ENCODE measurements at places on chromosomes 2 and 18.

GRCh38 chr2:149507974-149508373 lies 79.6 kb downstream of the MMADHC start:
- DNase-seq = no peak

GRCh38 chr2:166106431-166107015 lies 21.3 kb downstream of the SCN1A start:
- DNase-seq = no peak

DNA sequence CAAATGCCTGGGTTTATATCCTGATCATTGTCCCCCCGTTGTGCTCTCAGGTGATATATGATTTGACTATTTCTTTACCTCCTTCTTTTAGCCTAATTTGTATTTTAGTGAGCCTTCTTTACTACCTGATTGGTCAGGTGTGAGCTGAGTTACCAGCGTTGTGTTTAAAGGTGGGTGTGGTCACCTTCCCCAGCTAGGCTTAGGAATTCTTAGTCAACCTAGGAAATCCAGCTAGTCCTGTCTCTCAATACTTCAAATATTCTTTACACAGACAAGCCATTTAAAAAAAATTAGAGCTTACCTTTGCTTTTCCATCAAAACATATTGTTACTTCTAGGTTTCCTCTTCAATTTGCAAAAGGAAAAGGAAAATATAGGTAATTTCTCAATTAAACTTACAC lies 30.2 kb downstream of the KYNU start:
- DNase-seq = no peak

DNA sequence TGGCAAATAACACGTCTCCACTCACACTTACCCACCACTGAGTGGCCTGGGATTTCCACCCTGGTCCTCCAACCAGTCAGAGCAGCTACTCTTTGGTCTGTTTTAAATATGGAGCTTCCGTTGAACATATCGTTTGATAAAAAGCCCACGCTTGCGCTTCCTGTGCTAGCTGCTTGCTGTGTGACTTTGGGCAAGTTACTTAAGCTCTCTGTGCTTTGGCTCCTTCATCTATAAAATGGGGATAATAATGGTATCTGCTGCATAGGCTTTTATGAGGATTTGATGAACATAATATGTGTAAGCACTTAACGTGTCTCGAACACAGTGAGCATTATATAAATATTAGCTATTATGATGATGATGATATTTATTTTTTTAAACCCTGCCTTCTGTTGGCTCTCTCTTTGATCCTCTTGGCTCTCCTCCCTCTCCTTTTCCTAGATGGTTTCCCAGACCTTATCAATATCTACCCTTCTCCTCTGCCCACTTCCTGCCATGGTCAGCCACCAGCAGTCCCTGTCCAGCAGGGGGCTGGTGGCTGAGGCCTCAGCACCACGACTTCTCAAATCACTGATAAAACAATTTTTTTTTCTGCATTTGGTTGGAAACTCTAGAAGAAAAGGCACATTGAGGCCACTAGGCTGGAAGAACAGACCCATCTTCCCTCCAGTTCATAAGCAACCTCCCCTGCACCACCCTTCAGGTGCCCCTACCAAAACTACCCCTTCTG lies 191.9 kb downstream of the LOXHD1 start:
- no peak for DNase-seq

- DNase-seq = no peak
These were observed 39.7 kb upstream of the EPAS1 start for GRCh38 chr2:46257476-46257875.

DNA sequence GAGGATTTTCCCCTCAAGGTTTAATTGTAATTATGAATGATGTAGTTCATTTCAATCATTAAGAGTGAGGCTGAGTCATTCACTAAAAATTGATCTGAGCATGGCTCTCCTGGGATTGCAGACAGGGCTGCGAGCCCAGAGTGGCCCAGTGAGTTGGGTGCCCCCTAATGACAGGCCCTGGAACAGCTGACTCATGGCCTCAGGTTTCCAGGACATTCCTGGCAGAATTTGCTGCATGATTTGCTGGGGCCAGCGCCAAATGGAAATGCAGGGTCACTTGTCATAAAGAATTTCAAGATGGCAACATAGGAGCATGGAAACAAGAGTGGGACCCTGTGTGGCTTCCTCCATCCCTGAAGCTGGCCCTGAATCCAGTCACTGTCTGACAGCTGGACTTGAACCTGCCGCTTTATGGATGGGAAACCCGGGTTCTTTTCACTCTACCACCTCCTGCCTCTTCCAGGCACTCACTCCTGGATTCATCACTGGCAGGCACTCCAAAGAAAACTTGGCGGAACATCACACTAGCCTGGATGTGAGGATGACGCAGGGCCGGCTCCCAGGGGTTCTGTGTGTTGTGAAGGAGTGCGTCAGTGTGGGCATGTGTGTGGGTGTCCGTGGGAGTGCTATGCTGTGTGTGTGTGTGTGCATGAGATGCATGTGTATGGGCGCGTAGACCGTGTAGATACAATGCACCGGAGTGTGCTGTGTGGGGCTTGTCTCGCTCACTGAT lies 15.2 kb downstream of the OTOF start:
- no peak for DNase-seq

DNA sequence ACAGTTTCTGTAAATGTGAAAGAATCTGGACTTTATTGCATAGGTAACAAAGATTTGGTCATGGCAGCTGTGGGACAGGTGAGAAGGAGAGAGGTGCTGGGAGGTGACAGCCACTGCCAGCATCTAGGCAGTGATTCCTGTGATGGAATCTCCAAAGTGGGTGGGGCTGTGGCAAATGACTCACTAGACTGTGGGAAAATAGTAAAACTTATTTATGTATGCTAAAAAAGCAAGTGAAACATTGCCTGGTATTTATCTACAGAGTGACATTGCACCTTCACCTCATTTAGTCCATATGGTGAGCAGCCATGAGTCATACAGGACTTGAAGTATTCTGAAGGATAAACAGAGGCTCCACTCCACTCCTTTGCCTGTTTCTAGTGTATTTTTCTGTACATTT lies 145.3 kb upstream of the MEX3C start:
- no peak for DNase-seq

- no peak for DNase-seq
These were observed 140.3 kb downstream of the TRIB2 start for GRCh38 chr2:12856934-12857601.

GRCh38 chr2:9811679-9812511 lies 31.4 kb upstream of the TAF1B start:
- no peak for DNase-seq

GRCh38 chr2:74495440-74495839 lies 4.0 kb downstream of the LBX2 start:
- no peak for DNase-seq

DNA sequence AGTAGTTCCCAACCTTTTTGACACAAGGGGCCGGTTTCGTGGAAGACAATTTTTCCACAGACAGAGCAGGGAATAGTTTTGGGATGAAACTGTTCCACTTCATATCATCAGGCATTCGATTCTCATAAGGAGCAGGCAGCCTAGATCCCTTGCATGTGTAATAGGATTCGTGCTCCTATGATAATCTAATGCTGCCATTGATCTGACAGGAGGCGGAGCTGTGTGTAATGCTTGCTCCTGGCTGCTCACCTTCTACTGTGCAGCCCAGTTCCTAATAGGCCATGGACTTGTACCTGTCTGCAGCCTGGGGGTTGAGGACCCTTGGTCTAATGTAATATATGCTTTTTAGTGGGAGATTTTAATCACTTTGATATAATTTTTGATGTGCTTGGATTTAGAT lies 188.7 kb upstream of the KLHL14 start:
- no peak for DNase-seq

DNA sequence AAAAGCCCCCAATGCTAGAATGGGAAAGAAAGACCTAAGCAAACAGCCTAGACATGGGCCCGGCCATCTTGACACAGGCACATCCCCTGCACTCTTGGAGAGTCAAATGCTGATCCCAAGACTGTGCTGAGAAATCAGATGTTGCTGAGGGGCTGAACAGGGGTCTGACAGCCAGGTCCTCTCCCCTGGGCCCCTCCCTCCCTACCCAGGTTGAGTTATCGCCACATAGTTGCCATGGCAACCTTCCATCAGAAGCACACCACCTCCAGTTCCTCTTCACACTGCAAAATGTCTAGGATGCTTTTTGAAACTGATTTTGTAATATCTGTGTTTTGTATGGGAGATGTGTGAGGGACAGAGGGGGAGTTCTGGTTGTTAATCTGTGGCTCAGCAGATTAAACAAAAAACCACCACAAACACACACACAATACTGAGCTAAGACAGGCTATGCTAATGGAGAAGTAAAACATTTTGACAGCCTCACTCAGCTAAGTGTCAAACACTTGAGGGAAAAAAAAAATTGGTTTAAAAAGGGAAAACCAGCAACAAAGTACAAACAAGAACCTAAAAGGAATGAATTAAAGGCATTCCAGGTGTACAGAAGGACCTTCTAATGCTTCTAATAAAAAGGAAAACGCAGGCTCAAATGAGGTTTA lies 88.2 kb downstream of the TMEM163 start:
- no peak for DNase-seq

DNA sequence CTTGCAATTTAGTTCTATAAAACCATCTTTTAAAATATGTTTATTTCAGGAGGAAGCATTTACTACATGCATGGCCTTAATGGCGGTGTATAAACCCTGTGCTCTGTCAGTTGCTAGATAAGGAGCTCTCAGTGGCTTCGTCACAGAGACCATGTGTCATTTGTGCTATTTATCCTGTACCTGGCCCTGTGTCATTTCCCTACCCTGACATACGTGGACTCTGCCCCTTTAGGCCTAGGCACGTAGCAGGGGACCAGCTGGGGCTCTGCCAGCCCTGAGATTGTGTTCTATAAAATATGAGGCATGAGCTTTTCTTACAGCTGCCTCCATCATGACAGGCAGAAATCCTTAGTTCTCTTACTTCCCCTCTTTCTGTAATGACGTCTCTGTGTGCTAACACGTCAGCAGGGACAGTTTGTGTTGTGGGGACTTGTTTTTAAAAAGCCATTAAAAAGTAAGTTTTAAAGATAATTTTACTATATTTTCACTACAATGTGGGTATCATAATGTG lies 88.0 kb downstream of the ITGB1BP1 start:
- no peak for DNase-seq

DNA sequence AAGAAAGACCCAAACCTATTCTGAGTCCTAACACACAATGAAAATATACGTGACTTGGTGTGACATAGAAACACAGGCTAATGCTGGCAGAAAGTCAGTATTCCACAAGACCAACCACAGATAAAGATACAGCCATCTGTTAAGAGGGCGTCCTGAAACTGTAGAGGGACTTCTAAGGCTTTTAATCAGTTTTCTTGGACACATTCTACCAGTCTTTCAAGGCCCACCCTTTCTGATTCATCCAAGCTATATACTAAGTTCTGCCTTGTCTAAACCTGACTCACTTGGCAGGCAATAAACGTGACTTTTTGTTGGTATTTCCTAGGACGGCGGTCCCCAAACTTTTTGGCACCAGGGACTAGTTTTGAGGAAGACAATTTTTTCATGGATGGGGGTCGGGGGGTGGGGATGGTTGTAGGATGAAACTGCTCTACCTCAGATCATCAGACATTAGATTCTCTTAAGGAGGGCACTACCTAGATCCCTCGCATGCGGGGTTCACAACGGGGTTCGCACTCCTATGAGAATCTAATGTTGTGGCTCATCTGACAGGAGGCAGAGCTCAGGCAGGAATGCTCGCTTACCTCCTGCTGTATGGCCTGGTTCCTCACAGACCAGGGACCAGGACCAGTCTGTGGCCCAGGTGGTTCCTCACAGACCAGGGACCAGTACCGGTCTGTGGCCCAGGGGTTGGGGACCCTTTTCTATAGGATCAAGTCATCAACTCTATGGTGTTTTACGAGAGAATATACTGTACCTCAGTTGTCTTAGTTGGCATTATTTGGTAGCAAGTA lies 61.4 kb downstream of the SP3 start:
- no peak for DNase-seq

DNA sequence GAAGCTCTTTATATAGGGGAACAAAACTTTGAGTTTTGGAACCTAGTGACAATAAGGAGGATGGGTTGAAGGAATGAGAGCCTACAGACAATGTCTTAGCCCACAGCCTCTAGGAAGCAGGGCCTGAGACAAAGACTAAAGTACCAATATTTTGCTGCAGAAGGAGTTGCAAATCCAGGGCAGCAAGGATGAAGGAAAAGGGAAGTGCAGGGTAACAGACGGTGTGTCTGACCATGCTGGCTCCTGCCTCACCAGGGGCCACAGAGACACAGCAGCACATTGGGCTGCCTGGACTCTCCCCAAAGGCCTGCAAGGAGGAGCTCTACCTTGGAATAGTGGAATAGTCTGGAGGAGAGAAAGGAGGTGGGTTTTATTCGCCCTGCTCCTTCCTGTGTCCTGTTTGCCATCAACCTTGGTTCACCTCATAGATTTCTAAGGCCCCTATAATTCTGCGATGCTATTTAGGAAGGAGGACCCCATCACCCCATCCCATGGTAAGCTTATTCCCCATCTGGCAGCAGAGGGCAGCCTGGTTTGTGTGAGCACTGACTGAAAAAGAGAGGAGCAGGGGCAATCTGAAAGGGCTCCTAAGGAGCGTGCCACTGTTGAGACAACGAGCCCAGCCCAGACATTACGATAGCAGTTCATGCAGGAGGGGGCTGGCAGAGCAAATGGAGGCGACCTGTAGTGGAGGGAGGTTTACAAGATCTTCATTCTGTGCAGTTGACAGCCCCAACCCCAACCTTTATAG lies 143.4 kb downstream of the MGAT5 start:
- DNase-seq = no peak

DNA sequence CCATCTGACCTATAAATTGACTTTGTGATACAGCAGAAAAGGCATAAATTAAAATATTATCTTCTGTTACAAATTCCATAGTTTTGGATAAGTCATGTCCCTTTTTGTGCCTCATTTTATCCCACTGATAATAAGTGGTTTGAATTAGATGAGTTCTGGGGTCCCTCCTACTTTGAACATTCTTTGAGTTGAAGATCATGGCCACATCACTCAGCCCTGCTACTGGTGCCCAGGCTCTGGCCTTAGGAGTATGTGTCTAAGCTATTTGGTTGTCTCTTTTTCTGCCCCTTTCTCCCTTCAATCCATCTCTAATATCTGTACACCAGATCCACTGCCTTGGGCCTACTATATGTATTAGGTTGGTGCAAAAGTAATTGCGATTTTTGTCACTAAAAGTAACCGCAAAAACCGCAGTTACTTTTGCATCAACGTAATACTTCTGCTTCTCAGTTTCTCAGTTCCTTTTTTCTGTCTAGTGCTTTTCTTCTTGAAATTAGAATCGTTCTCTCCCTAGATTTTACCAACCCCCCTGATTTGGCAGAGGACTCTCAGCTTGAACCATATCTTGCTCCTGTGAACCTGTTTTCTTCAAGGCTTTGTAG lies 362.5 kb upstream of the TNP1 start:
- DNase-seq = no peak

GRCh38 chr2:234245945-234246344 lies 195.4 kb downstream of the SPP2 start:
- no peak for DNase-seq

- DNase-seq = no peak
These were observed 72.3 kb downstream of the IL1R2 start for GRCh38 chr2:102063941-102064678.

GRCh38 chr18:2910751-2911425 lies 64.1 kb downstream of the EMILIN2 start:
- DNase-seq = no peak

GRCh38 chr18:7749008-7749405 lies 181.9 kb downstream of the PTPRM start:
- no peak for DNase-seq

Data from activated T-cell treated with anti-CD3 and anti-CD28 coated beads for 1 hour (primary cell).